ENCODE measurements at places on chromosomes 3 and 15. TPM values are rescaled to one million over a fixed set of nuclear protein-coding genes. Genes with fewer than 3 reads are reported as not detected.

HRG gene
- not detected for total RNA-seq

P2RY12 gene
- not detected for total RNA-seq

CNTN4 gene
- not detected for total RNA-seq

VGLL3 gene
- total RNA-seq, result not detected

GRCh38 chr3:69510481-69511030 lies 124.7 kb upstream of the FRMD4B start:
- no peak overlapping the region for H3K4me3 ChIP-seq
- H3K36me3 ChIP-seq, result no peaks in the 10 kb centered on the region
- DNase-seq, result no peak
- H3K27ac ChIP-seq, result no peak overlapping the region

DNA sequence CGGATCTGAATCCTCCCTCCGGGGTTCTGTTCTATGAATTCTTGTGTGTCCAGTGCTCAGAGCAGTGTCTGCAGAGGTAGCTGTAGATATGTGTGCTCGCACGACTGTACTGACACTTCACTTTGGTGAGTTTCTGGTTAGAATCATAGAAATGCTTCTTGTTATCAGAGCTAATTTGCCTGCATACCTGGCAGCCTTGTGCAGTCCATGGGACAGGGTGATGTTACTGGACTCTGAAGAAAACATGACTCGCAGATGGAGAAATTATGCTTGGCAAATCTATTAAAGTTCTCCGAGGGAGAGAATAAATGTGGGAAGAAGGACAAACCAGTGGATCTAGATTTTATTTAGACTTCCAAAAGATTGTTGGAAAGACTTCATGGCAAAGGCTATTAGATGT lies 12.2 kb downstream of the CGNL1 start:
- H3K4me1 ChIP-seq, result no peaks in the 10 kb centered on the region
- no peaks in the 10 kb centered on the region for H3K27me3 ChIP-seq
- no peak overlapping the region for H3K4me3 ChIP-seq
- H3K27ac ChIP-seq, result no peak overlapping the region
- no peaks in the 10 kb centered on the region for H3K36me3 ChIP-seq

DNA sequence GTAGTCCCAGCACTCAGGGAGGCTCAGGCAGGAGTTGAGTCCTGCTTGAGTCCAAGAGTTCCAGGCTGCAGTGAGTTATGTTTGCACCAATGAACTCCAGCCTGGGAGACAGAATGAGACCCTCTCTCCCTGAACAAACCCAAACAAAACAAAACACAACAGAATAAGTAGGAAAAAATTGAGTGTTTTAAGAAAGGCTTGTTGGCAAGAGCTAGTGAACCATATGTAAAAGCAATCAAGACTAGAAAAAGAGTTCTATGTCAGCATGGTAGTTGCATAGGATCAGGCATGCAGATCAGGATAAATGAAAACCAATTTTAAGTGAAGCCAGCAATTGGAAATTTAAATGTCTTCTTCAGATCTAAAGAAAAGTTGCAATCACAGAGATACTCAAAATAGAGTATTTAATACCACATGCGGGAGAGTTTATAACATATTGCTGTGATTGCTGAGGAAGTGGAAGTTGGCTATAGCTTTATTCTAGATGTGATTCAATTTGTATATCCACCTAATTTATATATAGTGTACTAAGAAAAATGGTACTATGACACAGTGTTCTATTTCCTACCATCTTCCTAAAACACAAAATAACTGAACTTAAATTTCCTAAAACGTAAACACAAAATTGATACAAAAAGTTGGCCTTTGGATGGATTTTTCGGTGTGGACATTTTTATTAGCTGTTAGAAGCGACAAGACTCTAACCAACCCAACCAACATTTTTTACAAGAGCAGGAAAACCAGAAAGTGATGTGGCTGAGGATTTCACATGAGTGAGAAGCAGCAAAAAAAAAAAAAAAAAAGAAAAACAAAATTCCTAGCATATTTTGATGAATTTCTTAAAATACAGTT lies 101.9 kb upstream of the ROBO1 start:
- no peaks in the 10 kb centered on the region for H3K36me3 ChIP-seq
- no peak for DNase-seq
- no peaks in the 10 kb centered on the region for H3K27me3 ChIP-seq
- no peak overlapping the region for H3K4me3 ChIP-seq
- H3K27ac ChIP-seq, result no peak overlapping the region
- H3K4me1 ChIP-seq, result no peaks in the 10 kb centered on the region

- H3K4me1 ChIP-seq, result peaks cover 3% of the 10 kb centered on the region
- H3K4me3 ChIP-seq, result no peak overlapping the region
- no peaks in the 10 kb centered on the region for H3K27me3 ChIP-seq
- no peaks in the 10 kb centered on the region for H3K36me3 ChIP-seq
These were observed 124.3 kb downstream of the TIGIT start for GRCh38 chr3:114418107-114418506.

DNA sequence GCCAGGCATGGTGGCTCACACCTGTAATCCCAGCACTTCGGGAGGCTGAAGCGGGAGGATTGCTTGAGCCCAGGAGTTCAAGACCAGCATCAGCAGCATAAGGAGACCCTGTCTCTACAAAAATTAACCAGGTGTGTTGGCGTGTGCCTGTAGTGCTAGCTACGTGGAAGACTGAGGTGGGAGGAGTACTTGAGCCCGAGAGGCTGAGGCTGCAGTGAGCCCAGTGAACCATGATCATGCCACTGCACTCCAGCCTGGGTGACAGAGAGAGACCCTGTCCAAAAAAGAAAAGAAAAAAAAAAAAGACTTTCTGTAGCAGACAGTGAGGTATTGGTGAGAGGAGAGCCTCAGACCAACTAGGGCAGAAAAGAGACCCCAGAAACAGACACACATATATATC lies 263.8 kb downstream of the XXYLT1 start:
- H3K4me3 ChIP-seq, result no peak overlapping the region
- no peak for DNase-seq
- no peaks in the 10 kb centered on the region for H3K36me3 ChIP-seq
- no peak overlapping the region for H3K27ac ChIP-seq
- no peaks in the 10 kb centered on the region for H3K27me3 ChIP-seq

All from CD4-positive, alpha-beta memory T cell (primary cell).